Naive thymus-derived CD4-positive, alpha-beta T cell (primary cell): ENCODE measurements at places on chromosomes 5 and 9. TPM values are rescaled to one million over a fixed set of nuclear protein-coding genes. Genes with fewer than 3 reads are reported as not detected.

DNA sequence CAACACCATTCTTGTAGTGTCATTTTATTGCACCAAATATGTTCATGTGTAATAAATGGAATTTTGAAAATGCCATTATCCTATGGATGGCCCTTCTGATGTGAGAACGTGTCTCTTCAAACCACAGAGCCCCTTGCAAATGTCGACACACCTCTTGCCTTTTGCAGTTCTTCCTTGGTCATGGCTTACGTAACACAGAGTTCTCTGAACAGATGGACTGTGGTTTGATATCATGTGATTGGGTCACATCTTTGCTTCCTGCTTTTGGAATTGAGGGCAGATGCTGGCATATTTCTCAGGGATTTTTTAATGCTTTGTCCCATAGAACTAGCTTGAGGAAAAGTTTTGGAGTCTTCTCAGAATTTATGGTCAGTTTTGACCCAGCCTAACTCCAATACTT lies 4.6 kb downstream of the TGFBR1 start:
- H3K4me3 ChIP-seq = no peak overlapping the region
- H3K27me3 ChIP-seq = no peaks in the 10 kb centered on the region
- H3K27ac ChIP-seq = no peak overlapping the region
- no peak for DNase-seq
- H3K36me3 ChIP-seq = no peaks in the 10 kb centered on the region
- peaks cover 75% of the 10 kb centered on the region for H3K4me1 ChIP-seq

GRCh38 chr5:171978519-171978918 lies 27.9 kb downstream of the FBXW11 start:
- H3K4me1 ChIP-seq = peaks cover 11% of the 10 kb centered on the region
- no peaks in the 10 kb centered on the region for H3K36me3 ChIP-seq
- H3K27ac ChIP-seq = no peak overlapping the region
- H3K27me3 ChIP-seq = no peaks in the 10 kb centered on the region
- no peak for DNase-seq
- no peak overlapping the region for H3K4me3 ChIP-seq

DNA sequence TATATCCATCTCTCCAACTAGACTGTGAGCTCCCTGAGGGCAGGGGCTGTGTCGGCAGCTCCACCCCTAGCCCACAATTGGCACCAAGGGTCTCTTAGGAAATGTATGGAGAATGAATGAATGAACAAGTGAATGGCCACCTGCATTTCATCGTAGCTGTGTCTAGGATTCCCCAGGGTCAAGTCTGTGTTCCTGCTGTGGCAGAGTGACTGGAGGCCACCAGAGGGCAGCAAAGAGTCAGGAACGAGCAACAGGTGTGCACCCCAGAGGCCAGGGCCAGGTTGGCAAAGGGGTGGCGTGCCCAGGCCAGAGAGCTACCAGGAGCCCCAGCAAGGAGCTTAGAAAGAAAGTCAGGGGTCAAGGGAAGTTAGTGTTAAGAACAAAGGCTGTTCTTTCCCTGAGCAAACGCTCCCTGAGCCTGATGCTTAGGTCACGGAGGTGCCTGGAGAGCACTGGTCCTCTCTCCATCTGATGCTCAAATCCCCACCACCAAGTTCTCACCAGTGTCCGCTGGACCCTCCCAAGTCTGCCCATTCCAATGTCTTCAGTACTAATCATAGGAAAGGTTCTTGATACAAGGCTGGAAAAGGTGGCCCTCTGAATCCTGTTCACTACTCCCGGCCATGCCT lies 160.7 kb downstream of the PAX5 start:
- no peaks in the 10 kb centered on the region for H3K27me3 ChIP-seq
- DNase-seq = peak; percentile 43
- H3K4me3 ChIP-seq = no peak overlapping the region
- no peak overlapping the region for H3K27ac ChIP-seq
- H3K4me1 ChIP-seq = no peaks in the 10 kb centered on the region
- no peaks in the 10 kb centered on the region for H3K36me3 ChIP-seq

DNA sequence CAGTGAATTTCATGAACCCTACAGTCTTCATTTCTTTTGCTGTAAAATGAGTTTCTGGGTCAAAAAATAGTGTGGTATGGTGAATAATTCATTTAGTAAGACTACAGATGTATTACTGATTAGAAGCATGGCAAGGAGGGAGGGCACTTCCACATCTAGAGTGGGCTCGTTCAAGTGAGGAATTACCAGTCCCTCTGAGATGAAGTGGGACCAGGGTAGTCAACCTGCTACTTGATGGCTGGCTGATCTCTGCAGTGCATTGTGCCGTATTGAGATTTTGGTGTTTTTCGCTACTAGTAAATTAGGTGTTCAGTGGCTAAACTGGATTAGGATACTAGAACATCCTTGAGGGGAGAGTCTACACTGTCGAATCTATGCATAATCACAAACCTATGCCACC lies 10.8 kb downstream of the CDC37L1 start:
- H3K27me3 ChIP-seq = no peaks in the 10 kb centered on the region
- no peak for DNase-seq
- no peak overlapping the region for H3K4me3 ChIP-seq

Gene KIF4B
- not detected for total RNA-seq

Gene MSX2
- not detected for total RNA-seq
